CD4-positive, alpha-beta T cell treated with Interferon alpha-2 for 1 hour (primary cell): ENCODE measurements at places on chromosomes 11 and 22.

DNA sequence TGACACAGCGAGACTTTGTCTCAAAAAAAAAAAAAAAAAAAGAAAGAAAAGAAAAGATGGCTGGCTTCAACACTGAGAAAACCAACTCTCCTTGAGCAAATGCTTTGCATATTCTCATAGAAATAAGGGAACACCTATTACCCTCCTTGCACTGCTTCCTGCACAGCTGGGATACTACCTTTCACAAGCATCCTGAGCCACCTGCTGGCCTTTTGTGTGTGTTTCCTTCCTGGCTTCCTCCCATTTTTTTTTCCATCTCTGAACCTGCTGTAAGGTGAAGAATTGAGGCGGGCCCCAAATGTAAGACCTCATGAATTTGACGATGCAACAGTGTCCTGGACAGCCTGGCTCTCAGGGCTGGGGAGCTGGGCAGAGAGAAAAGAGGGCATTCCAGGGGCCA lies 1.9 kb upstream of the RFPL3 start:
- DNase-seq: no peak

DNA sequence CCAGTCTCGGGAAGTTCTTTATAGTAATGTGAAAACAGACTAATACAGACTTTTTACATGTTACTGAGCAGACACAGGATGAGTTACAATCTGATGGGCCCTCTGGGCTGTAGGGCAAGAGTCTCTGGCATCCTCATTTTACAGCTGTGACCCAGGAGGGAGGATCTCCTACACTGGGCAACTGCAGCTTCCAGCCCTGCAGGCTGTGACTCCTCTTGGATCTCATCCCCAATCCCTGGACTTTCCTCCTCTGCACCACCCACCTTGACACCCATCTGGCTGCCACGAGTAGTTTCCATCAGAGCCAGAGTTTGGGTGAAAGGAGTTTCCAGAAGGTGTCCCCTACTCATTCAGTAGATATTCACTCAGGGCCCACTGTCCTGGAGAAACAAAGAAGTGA lies 48.9 kb upstream of the MYEOV start:
- no peak for DNase-seq

GRCh38 chr11:643366-643765 lies 6.3 kb downstream of the DRD4 start:
- no peak for DNase-seq

- no peak for DNase-seq
Observed at GRCh38 chr22:26777156-26777801, 119.9 kb downstream of the MIAT start.

DNA sequence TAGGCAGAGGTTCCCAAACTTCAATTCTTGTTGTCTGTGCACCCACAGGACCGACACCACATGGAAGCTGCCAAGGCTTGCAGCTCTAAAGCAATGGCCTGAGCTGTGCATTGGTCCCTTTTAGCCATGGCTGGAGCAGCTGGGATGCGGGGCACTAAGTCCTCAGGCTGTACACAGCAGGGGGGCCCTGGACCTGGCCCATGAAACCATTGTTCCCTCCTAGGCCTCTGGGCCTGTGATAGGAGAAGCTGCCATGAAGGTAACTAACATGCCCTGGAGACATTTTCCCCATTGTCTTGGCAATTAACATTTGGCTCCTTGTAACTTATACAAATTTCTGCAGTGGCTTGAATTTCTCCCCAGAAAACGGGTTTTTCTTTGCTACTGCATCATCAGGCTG lies 43.6 kb upstream of the SLC6A5 start:
- no peak for DNase-seq

DNA sequence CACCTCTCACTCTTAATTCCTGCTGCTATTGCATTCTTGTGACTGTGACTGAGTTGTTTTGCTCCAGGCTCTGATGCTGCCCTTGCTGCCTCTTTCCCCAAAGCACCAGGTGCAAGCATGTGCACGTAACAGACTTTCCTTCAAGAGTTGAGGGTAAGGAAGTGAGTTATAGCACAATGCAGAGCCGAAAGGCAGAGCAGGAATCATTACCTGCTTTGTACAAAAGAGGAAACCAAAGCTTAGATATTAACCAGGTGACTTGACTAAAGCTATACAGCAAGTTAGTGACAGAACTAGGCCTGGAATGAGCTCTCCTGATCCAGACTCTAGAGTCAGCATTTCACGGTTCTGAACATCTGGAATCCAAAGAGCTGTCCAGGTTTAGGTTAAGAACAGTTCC lies 33.6 kb downstream of the NEU3 start:
- no peak for DNase-seq
